ENCODE measurements at places on chromosomes 16 and 17.

GRCh38 chr16:87240211-87241136 is 76.7 kb downstream of the C16orf95 start:
- no peaks in the 10 kb centered on the region for H3K4me1 ChIP-seq
- no peaks in the 10 kb centered on the region for H3K36me3 ChIP-seq
- no peak overlapping the region for H3K4me3 ChIP-seq
- no peak overlapping the region for H3K27ac ChIP-seq
- H3K27me3 ChIP-seq, result peaks cover 2% of the 10 kb centered on the region

- H3K27ac ChIP-seq, result no peak overlapping the region
- peaks cover 3% of the 10 kb centered on the region for H3K36me3 ChIP-seq
- no peak for DNase-seq
- H3K4me1 ChIP-seq, result peaks cover 16% of the 10 kb centered on the region
- H3K27me3 ChIP-seq, result no peaks in the 10 kb centered on the region
Observed at GRCh38 chr17:3796822-3797170, 4.2 kb downstream of the ITGAE start.

GRCh38 chr16:69793526-69793925 is 31.4 kb downstream of the WWP2 start:
- H3K27me3 ChIP-seq, result no peaks in the 10 kb centered on the region
- H3K4me3 ChIP-seq, result no peak overlapping the region
- H3K4me1 ChIP-seq, result no peaks in the 10 kb centered on the region
- H3K36me3 ChIP-seq, result peaks cover 25% of the 10 kb centered on the region
- DNase-seq, result no peak

DNA sequence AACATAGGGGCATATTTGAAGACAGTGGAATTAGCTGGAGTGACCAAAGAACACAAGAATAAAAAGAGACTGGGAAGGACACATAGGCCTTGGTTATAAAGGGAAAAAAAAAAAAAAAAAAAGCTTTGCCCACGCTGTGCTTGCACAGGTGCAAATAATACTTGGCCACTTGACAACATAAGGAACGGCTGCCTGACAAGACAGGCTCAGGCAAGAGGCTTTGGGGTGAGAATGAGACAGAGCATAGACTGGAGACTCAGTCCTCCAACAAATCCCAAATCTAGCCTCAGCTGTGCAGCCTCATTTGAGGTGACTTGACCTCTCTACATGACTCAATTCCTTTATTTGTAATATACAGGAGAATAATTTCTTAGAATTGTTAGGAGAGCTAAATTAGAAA is 332.8 kb upstream of the DYNLRB2 start:
- H3K4me3 ChIP-seq, result no peak overlapping the region
- H3K36me3 ChIP-seq, result no peaks in the 10 kb centered on the region
- H3K4me1 ChIP-seq, result no peaks in the 10 kb centered on the region
- H3K27ac ChIP-seq, result no peak overlapping the region
- no peaks in the 10 kb centered on the region for H3K27me3 ChIP-seq

DNA sequence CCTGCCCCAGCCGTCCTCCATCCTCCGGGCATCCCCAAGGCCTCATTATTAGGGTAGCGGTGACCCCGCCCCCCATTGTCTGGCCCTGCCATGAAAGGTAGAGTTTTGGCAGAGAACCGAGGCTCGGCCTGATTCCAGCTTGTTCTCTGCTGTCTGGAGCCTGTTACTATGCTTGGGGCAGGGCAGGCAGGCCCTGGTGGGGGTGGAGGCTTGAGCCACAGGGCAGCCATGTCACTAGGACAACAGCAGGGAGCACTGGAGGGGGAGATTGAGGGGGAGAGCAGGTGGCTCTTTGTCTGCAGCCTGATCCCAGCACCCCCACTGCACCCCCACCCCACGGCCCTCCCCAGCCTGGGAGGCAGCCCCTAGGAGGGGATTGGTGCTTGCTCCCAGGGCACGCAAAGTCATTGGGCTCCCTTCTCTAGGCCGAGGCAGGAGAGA is 15.4 kb downstream of the RHBDL3 start:
- no peaks in the 10 kb centered on the region for H3K4me1 ChIP-seq
- no peaks in the 10 kb centered on the region for H3K36me3 ChIP-seq
- H3K27me3 ChIP-seq, result peaks cover 30% of the 10 kb centered on the region
- H3K27ac ChIP-seq, result no peak overlapping the region
- no peak for DNase-seq

DNA sequence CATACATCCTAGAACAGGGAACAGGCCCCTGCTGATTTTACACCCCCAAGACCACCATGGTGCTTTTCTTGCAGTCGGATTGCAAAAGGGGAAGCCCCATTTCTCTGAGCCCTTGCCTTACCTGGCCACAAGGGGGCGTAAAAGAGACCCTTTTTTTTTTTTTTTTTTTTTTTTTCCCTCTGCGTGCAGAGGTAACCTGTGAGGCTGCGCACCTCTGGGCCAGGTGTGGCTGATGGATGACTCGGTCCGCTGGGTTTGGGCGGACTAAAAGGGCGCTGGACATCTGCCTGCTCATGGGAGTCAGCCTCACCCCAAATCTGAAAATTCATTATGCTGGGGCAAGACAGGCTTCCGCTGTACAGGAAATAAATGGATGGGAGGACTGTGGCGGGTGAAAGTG is 281.0 kb downstream of the CBLN1 start:
- peak; percentile 12 for DNase-seq
- no peaks in the 10 kb centered on the region for H3K36me3 ChIP-seq
- H3K27me3 ChIP-seq, result no peaks in the 10 kb centered on the region
- H3K27ac ChIP-seq, result no peak overlapping the region
